KBM-7 (cell line): ENCODE measurements at places on chromosomes 6 and 20.

GRCh38 chr6:104227508-104227907 lies 632.2 kb downstream of the HACE1 start:
- no peak for DNase-seq

DNA sequence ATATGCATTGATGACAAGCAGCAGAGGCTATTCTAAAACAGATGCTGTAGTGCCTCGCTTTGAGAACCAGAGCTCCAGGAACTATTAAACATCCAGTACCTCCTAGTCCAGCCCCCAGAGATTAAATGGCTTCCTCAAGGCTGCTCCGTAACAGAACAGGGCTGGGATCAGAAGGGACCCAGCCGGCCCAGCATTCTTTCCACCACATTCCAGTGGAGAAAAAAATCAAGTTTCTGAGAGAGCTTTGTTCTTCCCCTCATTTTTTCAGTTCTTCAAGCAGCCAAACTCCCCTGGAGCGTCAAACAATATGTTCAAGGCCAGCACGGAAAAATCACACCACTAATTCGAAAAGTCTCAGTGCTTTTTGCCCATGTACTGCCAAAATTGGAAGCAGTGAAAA lies 5.8 kb upstream of the STMND1 start:
- DNase-seq = no peak

- peak; percentile 76 for DNase-seq
These were observed at the start of gene TP53INP2 for GRCh38 chr20:34704177-34705007. TP53INP2 (plus strand) TSS chr20:34704344; CDS start chr20:34708740, 4,396 bp downstream.

DNA sequence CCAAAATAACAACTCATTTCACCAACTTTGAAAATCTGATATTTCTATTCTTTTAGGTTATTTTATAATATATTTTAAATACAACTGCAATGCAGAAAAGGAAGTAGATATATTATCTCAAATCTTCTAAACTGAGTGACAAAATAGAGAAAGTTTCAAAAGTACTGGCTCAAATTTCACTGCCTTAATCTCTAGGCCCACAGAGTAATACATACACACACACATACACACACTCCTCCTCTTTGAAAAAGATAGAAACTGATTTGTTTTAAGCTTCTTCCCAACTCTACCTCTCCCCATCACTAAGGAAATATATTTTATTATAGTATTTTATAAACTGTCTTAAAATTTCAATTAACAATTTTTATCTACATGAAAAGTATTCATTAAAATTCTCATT lies 36.2 kb downstream of the ARHGAP18 start:
- DNase-seq = no peak

DNA sequence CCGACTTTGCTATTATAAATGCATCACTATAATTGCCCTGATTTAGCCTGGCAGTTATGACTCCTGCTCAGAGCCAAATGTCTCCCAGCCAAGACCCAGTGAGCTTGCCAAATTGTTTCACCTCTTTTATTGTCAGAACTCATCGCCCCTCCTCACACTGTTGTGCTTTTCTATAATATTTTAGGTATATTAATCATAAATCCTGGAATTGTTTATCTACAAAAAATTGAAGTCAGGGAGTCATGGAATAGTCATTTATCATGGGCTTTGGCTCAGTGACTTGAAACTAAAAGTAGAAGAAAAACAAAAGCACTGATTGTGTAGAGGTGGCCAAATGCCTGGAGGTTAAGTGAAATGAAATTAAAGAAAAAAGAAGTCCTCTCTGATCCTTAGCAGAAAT lies 85.6 kb downstream of the PFDN4 start:
- DNase-seq = no peak

- peak; percentile 1 for DNase-seq
These were observed 343.2 kb downstream of the FRK start for GRCh38 chr6:115717472-115717871.

DNA sequence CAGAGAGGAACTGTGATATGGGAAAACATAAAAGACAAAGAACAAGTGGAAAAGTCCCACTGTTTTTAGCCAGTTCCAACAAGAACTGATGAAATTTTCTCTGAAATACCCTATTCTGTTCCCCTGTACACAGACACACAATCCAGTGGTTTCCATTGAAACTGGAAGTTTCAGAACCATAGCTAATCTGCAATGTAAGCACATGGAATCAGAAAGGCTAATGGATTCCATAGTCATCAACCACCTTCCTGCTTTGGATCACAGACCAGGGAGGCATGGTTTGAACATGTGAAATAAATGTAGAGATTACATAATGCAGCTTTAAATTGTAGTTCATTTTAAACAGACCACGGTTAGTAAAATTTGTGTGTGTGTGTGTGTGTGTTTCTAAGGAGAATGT lies 242.1 kb downstream of the GJA1 start:
- DNase-seq = no peak

GRCh38 chr20:63129376-63129965 lies 86.5 kb downstream of the YTHDF1 start:
- DNase-seq = no peak

DNA sequence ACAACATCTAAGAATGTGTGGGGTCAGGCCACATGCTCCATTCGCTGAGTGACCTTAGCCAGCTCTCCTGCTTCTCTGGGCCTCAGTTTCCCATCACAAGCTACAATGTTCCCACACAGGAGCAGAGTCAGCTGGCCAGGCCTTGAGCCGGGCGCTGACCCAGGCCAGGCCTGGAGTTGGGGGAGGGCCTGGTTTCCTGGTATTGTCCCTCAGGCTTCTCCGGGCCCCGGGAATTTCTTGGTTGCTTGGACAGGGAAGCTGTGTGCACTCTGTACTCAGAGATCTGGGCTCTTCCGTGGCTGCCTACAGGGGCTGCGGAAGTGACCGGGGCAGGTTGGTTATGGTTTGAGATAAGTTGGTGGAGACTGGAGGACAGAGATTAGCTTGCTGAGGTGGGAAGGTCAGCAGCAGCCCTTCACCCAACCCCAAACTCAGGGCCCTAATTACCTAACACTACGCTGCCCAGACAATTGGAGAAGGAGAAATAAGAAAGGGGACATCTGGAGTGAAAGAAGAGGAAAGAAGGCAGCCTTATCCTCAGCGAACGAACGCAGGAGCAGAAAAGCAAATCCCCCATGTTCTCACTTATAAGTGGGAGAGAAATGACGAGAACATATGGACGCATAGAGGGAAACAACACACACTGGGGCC lies 6.2 kb downstream of the TGM2 start:
- no peak for DNase-seq

DNA sequence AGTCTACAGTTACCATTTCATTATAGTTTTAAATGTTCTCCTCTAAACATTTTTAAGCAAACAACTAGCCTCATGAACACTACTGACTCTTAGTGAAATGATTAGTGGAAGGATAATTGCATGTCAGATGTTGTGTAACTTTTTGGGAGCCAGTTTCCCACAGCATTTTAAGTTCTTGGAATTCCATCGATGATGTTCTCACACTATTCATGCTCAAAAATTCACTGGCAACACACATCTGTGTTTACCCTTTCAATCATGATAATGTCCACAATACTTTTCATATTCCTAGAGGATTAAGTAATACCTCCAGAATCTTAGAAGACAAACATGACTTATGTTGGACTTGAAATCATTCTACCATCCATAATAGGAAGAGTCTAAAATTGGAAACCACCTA lies 678.1 kb upstream of the ID4 start:
- DNase-seq = no peak

GRCh38 chr20:38168791-38169589 lies 3.9 kb upstream of the TGM2 start:
- no peak for DNase-seq

DNA sequence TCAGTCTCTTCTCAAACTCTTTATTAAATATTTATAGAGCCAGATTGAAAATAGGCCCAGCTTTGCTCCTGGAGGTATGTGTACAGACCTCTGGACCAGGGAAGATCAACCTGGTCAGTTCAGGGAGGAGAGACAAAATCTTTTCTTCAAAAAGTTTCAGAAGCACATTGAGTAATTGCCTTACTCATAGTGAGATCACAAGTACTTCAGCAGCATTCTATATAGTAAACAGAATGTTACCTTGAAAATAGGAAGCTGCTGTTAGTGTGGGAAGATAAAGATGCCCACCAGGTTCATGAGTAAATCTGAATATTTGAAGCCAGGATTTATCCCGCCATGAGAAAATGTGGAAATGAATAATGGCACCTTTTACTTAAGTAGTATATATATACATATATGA lies 665.9 kb upstream of the CITED2 start:
- DNase-seq = no peak

DNA sequence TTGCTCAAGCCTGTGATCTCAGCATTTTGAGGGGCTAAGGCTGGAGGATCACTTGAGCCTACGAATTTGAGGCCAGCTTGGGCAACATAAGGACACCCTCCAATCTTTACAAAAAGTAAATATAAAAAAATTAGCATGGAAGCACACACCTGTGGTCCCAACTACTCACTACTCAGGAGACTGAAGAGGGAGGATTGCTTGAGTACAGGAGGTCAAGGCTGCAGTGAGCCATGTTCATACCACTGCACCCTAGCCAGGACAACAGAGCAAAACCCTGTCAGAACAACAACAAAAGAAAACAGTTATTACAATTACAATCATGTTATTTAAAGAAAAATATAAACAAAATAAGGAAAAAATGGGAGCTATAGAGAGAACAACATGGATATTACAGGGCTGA lies 82.5 kb upstream of the TNFAIP3 start:
- DNase-seq = no peak

DNA sequence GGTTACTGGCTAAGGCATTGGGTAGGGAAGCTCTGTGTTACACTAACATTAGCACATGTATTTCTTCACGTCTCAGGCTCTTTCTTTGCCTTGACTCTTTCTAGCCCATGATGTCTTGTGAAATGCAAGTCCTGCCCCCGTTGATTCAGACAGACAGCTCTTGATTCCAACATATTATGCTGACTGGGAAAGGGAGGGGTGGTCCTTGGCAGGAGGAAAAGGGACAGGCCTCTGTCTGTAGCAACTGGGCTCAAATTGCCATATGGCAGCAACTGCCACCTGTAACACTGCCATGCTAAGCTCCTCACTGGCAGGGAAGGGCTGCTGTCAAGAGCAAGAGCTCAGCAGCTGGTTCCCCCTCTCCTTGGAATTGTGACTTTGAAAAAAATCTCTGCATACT lies 5.7 kb upstream of the KCNK15 start:
- no peak for DNase-seq

DNA sequence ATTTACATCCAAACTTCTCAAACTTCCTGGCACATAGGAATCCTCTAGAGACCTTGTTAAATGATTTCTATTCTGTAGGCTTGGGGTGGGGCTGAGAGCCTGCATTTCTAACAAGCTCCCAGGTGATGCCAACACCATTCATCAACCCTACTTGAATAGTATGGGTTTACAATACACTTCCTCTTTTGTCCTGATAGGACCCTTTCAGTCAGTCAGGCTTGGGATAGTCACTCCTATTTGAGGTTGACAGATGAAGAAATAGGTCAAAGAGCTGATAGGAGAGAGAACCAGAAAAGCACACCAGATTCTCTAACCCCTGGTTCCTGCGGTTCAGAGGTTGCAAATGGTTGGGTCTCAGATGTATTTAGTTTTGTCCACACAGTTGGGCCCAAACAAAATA lies 273.4 kb downstream of the TSHZ2 start:
- DNase-seq = no peak

DNA sequence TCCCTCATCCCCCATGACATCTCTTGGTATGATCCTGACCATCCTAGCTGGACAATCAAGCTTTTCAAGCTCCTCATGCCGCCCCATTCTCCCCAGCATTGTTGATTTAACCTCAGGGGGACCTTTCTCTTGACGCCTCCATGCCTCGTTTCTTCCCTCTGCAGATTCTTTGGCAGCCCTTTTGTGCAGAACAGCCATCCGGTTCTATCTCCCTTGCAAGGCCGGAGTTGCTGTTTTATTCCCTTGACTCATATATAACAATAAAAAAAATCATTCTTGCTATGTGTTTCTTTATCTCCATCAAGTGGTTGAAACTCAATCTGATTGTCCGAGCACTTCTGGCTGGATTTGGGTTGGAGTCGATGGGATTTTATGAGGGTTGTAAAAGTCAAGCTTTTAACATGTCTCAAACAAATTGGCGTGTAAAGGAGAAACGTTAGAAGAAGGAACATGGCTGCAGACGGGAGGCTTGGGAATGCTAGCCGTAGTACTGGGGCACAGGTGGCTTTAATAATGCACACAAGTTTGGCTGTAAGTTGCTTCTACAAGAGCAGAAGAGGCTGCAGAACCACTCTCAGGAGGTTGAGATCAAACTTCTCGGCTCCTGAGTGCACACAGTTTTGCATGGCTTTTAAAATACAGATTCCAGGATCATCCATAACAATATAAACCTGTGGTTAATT lies 3.9 kb upstream of the SULF2 start:
- no peak for DNase-seq

DNA sequence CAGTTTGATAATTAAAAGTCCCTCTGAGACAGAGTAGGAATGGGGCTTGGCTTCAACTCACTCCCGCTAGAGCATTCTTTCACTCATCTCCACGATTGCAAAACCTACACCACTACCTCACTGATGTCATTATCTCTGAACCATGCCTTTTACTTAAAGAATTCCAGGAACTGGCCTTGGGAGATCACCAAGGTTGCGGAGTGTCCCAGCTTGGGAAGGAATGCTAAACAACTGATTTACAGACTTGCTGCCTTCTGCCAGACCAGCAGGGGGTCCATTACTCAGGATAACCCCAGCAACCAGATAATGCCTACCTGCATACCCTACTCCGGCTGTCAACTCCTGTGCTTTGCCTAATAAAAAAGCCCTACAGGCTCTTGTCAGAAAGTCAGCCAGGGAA lies 102.2 kb upstream of the RALGAPA2 start:
- no peak for DNase-seq

DNA sequence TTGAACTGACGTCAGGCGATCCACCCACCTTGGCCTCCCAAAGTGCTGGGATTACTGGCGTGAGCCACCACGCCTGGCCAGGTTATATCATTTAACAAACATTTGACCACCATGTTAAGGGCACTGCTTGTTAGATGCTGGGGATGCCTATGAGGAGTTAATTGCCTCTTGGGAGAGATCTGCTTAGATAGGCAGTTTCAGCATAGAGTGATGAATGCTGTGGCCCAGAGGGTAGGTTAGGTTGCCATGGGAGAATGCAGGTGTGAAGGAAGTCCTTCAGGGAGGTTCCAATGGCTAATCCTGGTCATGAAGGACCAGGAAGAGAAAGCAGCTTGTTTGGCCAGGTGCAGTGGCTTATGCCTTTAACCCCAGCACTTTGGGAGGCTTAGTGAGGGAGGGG lies 17.0 kb downstream of the PHF20 start:
- DNase-seq = no peak

DNA sequence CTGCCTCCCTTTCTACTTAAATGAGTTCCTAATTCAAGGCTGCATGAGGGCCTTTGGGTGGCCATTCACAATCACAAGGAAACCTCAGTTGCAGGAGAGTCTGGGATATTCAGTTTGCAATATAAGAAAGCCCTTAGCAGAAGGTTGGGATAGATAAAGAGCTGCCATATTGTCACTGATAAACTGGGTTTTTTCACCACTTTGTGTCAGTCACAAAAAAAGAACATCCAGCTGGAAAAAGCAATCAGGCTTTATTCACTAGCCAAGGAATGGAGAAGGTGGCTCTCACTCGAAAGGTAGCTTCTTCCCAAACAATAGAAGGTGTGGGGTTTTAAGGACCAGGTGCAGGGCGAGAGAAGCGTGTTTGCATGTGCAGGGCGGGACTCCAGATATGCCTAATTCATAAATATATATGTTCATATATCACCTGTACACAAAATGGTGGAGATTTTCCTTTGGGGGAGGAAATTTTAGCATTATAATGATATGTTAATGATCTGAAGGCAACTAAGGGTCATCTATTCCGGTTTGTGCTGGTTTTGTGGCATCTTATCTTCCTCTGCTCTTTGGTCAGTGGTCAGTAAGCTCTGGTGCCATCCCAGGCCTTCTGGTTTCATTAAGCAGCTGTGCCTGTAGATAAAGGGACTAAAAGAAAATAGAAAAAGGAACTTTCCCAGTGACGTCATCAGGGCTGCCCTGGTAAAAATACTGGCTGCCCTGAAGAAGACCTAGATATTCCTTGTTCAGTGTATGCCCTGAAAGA lies 97.1 kb upstream of the IYD start:
- DNase-seq = peak; percentile 43
